ENCODE measurements at places on chromosomes 1 and 21.

DNA sequence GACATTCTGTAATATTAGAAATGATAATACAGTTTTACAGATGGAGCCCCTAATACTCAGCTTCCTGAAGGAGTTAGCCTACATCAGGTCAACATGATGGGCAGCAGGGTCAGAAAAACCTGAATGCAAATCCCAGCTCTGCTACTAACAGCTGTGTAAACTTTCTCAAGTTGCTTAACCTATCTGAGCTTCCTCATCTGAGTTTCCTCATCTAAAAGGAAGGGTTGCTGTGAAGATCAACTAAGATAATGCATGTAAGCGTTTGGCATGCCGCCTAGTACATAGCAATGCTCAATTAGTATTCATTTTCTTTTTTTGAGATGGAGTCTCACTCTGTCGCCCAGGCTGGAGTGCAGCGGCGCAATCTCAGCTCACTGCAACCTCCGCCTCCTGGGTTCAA, 18.4 kb upstream of the DESI2 start:
- DNase-seq = no peak

- no peak for DNase-seq
These were observed 152.8 kb downstream of the ZSCAN20 start for GRCh38 chr1:33624991-33625870.

- DNase-seq = no peak
These were observed 67.1 kb downstream of the MAP10 start for GRCh38 chr1:232872284-232872683.

DNA sequence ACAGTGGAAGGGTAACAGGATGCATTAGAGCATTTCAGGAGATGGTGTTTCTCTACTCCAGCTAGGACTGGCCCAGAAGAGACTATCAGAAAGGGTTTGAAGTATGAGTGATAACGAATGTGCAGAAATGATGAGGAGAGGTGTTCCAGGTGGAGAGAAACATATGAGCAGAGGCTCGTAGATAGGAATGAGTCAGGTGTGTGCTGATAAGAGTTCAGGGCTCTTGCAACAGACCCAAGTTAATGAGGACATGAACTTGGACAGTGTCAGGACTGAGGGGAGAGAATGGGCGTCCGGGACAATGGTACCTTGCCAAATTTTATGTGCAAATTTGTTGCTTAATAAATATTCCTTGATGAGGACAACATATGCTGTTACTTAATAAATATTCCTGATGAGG, 183.9 kb upstream of the NFIA start:
- DNase-seq = no peak

GRCh38 chr1:117613249-117613968, 7.6 kb downstream of the TENT5C start:
- no peak for DNase-seq

DNA sequence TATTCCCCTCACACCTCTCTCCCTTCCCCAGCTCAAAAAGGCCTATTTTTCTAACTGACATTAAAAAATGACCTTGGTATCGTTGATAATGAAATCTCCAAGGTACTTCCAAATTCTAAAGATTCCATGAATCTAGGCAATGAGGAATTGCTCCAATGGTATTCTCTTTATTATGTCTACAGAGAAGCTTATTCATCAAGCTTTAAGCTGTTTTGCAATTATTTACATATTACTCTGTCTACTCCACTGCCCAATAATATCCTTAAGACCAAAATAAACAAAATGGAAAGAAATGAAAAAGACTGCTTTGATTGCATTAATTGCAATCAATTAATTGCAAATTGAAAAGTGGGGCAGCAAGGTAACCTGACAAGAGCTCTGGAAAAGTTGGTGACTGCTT, 7.9 kb downstream of the PLPP3 start:
- no peak for DNase-seq

DNA sequence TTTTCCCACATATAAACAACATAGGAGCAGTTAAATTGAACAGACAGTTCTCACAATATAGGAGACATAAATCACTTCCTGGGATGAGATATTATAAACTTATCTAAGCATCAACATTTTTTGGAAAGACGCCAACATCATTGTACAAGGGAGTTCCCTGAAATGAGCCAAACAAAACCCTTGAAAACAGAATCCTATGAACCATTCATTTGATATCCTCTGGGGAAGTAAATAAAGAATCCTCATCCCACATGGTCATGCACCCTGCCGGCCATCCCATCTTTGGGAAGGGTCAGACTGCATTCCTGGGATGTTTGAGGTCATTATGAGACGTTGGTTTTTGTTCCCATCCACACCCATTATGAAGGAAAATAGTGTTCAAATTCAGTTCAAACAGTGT, 111.8 kb upstream of the USP25 start:
- no peak for DNase-seq

DNA sequence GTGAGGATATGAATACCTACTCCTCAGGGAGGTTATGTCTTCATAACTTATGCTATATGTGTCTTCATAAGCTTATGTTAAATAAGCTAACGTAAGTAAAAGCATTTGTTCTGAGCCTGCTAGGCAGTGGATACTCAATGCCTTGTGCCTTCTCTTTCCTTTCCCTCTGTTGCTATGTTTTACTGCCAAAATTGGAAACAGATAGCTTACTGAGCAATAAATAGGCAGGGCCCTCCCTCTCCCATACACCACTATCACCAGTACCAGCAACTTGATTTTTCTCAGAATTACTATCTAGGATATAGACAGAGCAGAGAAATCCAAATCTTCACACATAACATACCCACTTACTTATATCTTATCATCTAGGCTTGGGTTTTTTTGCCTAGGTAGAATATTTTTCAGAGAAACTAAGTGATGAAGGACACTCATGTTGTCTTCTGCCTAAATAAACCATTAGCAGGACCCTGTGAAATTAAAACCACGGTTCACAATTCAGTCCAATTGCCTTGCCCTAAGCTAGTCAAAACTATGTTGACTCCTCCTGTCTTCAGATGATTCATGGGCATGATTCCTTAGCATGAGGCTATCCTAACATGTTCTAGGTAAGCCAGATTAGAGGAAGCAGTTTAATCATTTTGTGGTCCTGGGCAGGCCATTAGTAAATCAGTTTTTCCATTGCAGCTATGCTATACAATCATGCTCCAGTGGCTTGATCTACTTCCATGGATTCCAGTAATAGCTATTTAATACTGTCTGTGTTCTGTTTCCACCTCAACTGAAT, 15.9 kb upstream of the LRRC8C start:
- DNase-seq = no peak

DNA sequence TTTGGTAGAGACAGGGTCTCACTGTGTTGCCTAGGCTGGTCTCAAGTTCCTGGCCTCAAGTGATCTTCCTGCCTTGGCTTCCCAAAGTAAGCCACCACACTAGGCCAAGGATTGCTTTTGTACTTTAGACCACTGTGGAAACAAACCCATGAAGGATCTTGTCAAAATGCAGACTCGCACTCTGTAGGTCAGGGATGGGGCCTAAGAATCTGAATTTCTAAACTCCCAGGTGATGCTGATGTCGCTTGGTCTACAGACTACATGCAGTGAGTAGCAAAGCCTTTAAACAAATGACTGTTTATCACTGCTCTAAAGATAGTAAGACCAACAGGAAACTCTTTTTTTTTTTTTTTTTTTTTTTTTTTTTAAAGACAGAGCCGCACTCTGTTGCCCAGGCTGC, 54.1 kb upstream of the MUTYH start:
- DNase-seq = no peak

GRCh38 chr1:7366286-7366954, 404.7 kb upstream of the VAMP3 start:
- no peak for DNase-seq

DNA sequence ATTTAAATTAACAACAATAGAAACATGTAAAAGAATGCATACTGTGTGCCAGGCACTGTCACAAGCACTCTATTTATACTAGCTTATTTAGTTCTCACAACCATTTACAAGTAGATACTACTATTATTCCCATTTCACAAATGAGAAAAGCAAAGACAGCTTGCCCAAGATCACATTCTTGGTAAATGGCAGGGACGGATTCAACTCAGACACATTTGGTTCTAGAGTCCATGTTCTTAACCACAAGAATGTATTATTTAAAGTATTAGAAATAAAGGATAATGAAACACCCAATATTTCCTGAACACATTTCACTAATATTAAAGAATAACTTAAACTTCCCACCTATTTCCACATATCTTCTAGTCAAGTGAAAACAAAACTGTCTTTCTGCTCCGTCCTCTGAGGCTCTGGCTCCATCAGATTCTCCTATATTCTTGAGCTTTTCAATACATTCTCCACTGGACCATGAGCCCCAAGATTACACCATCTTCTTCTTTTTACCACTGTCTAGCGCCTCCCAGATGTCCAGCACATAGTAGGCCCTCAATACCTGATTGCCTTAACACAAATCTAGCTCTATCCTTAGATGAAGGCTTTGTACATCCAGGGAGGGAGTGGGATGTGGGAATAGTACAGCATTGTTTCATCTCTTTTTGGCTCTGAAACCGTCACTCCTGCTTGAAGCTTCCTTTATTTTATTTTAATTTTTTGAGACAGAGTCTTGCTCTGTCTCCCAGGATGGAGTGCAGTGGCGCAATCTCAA, 29.3 kb downstream of the SOD1 start:
- no peak for DNase-seq

- DNase-seq = no peak
These were observed 41.0 kb downstream of the TGFBR3 start for GRCh38 chr1:91844862-91845528.

- no peak for DNase-seq
These were observed 5.8 kb downstream of the TTC22 start for GRCh38 chr1:54795356-54795665.

DNA sequence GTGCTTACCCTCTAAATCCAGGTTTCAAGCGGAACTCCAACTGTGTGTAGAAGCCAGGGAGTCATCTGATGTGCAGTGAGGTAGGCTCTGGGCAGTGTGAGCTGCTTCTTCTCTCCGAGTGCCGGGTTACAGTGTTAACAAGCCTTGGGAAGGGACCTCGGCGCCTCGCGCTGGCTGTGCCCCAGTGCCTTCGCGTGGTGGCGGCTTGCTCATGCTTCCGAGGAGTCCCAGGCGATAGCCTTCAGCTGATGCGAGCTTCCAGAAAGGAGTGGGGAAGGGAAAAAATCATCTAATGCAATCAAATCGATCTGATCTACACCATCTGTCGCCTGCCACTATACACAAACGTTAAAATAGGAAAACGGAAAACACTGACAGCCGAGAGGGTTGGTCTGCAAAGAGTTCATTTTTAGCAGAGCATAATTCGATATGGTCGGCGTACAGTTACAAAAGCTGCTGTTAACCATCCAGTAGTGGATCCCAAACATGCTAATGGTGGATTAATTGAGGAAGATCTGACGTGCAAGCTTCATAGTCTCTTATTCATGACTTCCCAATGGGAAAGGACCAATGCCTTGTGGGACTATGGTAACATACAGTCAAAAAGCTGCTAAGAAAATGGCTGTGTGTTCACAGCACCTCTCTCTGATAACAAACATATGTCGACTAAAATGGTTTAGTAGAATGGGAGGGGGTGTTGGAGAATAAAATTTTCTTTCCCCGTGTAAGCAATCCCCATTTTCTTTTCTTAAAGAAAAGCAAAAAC, 128.7 kb upstream of the DPYD start:
- DNase-seq = no peak

DNA sequence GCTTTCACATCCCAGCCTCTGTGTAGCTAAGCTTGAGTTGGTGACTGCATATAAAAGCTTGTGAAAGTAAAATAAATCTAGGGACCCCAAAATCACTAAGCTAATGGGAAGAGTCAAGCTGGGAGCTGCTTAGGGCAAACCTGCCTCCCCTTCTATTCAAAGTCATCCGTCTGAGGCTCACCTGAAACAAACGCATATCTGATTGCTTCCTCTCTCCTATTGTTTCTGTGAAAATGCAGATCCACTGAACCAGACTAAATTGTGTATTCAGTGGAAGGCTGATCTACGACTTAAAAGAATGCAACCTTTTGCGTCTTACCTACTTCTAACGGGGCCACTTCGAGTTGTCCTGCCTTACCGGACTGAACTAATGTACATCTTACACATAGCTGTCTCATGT, 70.3 kb downstream of the LTN1 start:
- DNase-seq = no peak

DNA sequence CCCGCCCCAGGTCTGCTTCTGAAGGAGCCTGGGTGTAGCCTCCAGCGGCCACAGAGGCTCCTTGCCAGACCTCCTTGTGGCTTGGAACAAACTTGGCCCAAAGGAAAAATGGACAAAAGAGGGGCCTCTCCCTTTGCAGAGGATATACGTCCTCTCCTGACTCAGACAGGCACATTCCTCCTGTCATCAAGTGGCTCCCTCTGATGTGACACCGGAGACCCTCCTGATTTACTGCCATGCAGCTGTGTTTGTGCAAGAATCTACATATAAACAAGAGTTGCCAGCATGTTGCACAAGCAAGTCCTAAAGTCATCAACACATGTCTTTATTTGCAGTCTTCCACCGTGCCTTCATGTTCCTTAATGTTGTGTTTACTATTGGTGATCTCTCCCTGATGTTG, 54.1 kb upstream of the F3 start:
- no peak for DNase-seq

- DNase-seq = no peak
These were observed 5.4 kb downstream of the CATSPER4 start for GRCh38 chr1:26195805-26196204.

- peak; percentile 84 for DNase-seq
These were observed 1.9 kb downstream of the S1PR1 start for GRCh38 chr1:101238681-101239094.

DNA sequence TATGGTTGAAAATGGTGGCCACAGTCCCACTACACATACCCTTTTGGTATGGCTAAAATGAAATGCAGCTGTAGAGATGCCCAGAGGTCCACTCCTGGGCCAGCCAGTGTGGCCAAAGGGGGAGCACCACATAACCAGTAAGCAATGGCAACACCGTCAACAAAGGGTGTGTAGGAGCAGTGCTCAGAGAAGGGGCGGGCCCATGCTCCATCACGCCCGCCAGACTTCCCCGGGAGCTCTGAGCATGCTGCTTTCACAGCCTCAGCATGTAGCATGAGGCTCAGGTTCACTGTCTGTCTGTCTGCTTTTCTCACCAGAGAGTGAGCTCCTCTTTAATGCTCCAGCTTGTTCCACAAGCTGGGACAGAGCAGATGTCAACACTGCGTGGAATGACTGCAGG, 537.6 kb downstream of the MATN1 start:
- no peak for DNase-seq

- no peak for DNase-seq
These were observed 18.2 kb downstream of the SOX13 start for GRCh38 chr1:204091066-204091465.

DNA sequence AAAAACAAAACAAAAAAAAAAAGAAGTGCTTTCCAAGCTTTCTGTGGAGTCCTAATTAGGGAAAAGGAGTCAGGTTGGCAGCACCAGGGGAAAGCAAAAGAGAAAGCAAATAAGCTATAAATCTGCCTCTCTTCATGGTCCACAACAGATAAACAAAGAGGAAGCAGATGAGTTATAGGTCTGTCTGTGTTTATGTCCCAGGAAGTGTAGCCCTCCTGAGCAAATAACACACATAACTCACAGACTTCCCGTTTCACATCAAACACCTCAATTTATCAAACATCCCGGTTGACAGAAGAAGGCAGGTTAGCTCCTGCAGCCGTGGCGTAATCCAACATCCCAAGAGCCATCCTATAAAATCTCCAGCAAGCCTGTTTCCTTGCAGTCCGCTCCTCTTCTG, 5.6 kb upstream of the SLC2A5 start:
- DNase-seq = no peak

- no peak for DNase-seq
These were observed 163.2 kb upstream of the COL6A1 start for GRCh38 chr21:45818276-45818903.

- DNase-seq = no peak
These were observed 2.3 kb upstream of the HMGCS2 start for GRCh38 chr1:119771016-119771415.

GRCh38 chr1:87968197-87968955, 639.7 kb downstream of the LMO4 start:
- DNase-seq = no peak

All from stimulated activated CD8-positive, alpha-beta memory T cell treated with anti-CD3 and anti-CD28 coated beads, Interleukin-2, amount 100 ng/mL, for 48 hours (primary cell).